Fibroblast of lung (primary cell): ENCODE measurements at places on chromosomes 4 and X.
A peak's percentile ranks its signal among the peaks of the same experiment; 100 is the strongest.

DNA sequence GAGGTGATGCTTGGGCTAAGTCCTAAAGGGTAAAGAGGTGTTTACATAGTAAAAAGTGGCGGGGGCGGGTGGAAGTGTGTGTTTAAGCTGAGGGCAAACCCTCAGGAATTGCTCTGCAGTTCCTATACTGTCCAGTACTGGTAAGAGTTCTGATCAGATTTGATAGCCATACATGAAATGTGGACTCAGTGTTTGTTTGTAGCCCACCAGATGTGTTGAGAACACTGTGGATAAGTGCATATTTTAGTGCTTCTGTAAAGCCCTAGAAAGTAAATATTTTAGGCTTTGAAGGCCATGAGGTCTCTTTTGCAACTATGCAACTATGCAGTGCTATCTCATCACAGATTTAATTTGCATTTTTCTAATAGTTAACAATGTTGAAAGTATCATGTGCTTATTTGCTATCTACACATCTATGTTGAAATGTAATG is 80.7 kb upstream of the EOLA2 start:
- peak; percentile 50 for DNase-seq

GRCh38 chr4:58809366-58809765 is 1699.2 kb upstream of the IGFBP7 start:
- DNase-seq: no peak

- DNase-seq: peak; percentile 20
Observed at GRCh38 chr4:77600521-77601451, 4.8 kb upstream of the CXCL13 start.

DNA sequence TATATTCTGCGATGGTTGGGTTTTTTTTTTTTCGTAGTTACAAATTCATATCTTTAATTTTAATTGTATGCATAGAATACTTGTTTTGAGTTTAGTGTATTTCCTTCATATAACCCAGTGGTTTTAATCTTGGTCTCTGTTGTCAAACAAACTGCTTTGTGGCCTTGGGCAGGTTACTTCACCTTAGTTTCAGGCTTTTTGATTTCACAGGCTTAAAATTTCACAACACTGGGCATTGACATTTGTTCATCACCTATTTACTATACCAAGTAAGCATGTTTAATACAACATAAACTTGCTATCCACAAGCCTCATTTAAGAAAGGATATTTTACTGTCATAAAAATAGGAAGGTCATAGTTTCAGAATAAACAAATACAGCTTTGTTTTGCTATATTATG is 14.7 kb downstream of the RAPGEF2 start:
- DNase-seq: no peak

- no peak for DNase-seq
Observed at GRCh38 chrX:56817179-56817578, 88.1 kb downstream of the NBDY start.

GRCh38 chrX:65706041-65706828 is 38.8 kb downstream of the MSN start:
- DNase-seq: peak; percentile 81

- no peak for DNase-seq
Observed at GRCh38 chr4:150828159-150828558, 186.9 kb downstream of the LRBA start.

DNA sequence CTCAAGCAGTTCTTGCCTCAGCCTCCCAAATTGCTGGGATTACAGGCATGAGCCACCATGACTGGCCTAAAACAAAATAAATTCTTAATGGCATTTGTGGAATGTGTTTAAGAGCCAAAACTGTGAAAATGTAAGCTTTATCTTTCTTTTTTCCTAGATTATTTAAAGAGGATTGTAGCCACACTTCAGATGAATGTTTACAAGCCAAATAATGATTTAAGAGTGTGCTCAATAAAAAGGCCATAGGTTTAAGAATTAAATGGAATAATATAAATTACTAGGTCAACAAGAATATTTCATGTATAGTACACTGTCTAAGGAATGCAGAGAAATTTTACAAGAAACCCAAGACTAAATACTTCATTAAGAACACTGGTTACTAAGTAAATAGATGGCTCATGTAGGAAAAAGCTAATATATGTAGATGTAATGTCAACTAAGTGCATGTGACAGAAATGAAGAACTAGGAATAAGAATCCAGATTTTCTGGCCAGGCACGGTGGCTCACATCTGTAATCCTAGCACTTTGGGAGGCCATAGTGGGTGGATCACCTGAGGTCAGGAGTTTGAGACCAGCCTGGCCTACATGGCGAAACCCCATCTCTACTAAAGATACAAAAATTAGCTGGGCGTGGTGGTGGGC is 21.3 kb upstream of the UGDH start:
- DNase-seq: no peak

- DNase-seq: no peak
Observed at GRCh38 chr4:47713129-47713834, 124.6 kb downstream of the CORIN start.

- no peak for DNase-seq
Observed at GRCh38 chr4:137614491-137614890, 82.2 kb upstream of the PCDH18 start.

DNA sequence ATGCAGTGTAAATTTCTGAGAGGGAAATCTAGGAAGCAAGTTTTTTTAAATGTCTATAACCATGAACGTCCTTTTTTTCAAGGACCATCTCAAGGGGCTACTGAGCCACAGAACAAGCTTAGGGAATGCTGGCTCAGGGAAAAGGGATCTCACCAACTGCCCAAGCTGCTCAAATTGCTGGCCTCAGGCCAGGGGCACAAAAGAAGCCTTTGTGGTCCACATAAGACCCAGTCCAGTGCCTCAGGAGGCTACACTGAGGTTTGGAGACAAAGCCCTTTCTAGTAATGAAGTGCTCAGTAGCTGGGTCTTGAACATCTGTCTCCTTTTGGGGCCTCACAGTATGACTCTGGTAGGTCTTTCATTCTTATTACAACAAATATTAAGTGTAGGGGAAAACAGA is 305.5 kb downstream of the RAB28 start:
- DNase-seq: no peak

GRCh38 chr4:88989990-88990389 is 67.0 kb downstream of the FAM13A start:
- peak; percentile 49 for DNase-seq

GRCh38 chrX:9562851-9563250 is 98.0 kb downstream of the TBL1X start:
- DNase-seq: peak; percentile 94

GRCh38 chrX:29671421-29671820 is 543.9 kb upstream of the MAGEB2 start:
- peak; percentile 35 for DNase-seq

- no peak for DNase-seq
Observed at GRCh38 chrX:124476562-124476961, 130.2 kb downstream of the SH2D1A start.

DNA sequence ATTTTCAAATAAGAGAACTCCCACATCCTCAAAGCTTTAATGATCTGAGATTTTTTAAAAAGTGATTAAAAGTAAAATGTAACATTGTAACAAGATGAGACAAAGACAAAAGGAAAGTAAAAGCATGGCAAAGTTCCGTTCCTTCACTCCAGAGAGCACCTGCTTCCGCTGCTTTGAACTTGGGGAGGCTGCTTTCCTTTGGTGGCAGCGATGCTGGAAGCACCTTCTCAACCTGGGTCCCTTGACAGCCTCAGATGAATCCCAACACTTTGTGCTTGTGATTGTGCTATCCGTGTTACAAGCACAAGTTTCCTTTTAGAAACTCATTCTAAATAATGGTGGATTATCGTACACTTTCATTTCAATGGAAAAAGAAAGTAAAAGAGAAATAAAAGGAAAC is 59.7 kb downstream of the HADH start:
- no peak for DNase-seq

DNA sequence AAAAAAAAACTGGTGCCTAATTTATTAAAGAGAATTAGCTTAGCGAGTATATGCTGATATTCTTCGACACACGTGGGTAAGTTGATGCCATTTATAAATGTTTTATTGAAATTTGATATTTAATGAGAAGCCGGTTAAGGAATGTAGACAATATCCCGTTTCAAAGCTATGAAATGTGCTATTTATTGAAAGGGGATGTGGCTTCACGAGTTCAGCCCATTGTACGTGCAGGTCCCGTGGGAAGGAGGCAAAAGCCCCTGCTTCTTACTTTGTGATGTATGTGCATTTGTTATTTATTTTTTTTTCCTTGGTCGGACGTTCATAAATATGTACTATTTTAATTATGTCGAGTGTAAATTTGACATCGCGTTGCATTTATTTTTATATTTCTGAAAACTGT is 20.2 kb downstream of the SHOX start:
- DNase-seq: no peak

- DNase-seq: peak; percentile 98
Observed at GRCh38 chr4:141275834-141276233, 55.1 kb downstream of the ZNF330 start.

GRCh38 chr4:141739636-141740035 is 103.3 kb downstream of the IL15 start:
- no peak for DNase-seq

GRCh38 chr4:68074397-68074796 is 55.3 kb downstream of the TMPRSS11F start:
- no peak for DNase-seq

- no peak for DNase-seq
Observed at GRCh38 chrX:69298466-69299140, 133.3 kb upstream of the PJA1 start.

DNA sequence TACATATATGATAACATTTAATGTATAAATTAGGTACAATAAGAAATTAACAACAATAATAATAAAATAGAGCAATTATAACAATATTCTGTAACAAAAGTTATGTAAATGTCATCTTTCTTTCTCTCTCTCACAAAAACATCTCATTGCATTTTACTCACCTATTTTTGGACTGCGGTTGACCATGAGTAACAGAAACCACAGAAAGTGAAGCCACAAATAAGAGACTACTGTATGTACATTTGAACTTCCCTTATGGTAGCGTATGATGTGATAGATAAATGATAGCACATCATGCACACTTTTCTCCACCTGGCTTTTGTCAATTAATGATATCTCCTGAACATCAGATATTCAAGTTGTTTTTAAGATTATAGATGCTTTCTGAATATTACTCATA is 80.5 kb downstream of the HNRNPD start:
- DNase-seq: no peak

DNA sequence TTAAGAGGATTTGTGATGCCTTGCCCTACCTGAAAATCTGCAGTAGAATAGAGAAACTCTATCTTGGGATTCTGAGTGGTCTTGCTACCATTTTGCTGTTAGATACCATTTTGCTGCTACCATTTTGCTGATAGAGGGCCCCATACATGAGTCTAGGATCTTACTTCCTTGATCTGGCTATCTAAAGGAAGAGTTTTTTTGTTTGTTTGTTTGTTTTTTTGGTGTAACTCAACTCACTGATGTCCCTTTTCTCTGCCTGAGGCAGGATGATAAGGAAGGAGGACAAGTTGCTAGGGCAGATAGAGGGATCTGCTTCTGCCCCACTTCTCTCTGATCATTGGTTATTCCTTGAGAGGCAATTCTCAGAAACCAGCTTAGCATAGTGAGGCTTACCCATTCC is 31.0 kb downstream of the XK start:
- no peak for DNase-seq

- DNase-seq: no peak
Observed at GRCh38 chrX:41329101-41329500, 4.9 kb upstream of the DDX3X start.

- DNase-seq: no peak
Observed at GRCh38 chr4:54730581-54730980, 72.8 kb downstream of the KIT start.

DNA sequence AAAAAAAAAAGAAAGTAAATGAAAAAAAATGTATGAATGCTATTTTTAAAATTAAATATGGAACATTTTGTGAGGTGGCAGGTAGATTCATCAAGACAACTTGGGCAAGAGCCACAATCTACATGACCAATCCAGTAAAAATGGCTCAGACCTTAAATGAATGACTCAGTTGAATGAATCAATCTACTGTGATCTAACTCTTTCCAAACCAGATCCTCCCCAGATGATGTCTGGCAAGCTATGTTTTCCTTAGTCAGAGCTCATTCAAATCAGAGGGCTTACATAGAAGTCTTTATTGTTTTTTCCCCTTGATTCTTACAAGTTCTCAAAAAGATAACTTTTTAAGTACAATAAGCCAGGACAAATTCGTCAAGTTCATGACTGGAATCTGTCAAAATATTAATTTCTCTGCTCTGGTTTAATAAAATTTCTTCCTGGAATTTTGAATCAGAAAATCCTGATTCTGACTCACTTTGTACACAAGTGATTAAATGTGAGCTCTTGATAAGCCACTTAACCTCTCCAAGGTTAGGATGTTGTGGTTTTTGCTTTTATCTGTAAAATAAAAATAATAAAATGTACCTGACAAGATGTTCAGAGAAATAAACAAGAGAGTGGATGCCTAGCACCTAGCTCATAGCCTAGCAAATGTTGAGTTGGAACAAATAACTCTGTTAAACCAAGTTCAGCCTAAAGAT is 105.6 kb upstream of the SMIM31 start:
- peak; percentile 95 for DNase-seq

GRCh38 chr4:127548990-127549925 is 83.5 kb upstream of the INTU start:
- DNase-seq: peak; percentile 8

GRCh38 chrX:109974906-109975655 is 27.8 kb upstream of the TMEM164 start:
- DNase-seq: peak; percentile 23

DNA sequence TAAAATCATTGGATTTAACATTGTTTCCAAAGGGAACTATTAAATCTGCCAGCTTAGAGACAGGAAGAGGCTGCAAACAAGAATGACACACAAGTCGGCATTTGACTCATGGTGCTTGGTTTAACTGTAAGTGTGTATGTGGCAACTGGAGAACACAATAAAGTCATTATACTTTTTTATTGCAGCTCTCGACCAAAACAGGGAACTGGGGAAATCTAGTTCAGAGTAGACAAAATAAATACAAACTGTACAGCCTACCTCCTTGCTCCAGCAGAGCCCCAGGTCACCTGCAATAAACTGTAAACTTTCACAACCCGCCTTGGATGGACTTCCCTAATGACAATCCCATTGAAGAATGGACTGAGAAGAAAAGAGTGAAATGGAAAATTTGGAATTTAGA is 24.0 kb downstream of the NPY5R start:
- no peak for DNase-seq

- no peak for DNase-seq
Observed at GRCh38 chrX:118329175-118329574, 16.7 kb upstream of the WDR44 start.

GRCh38 chr4:28973587-28974350 is 1746.4 kb upstream of the PCDH7 start:
- DNase-seq: peak; percentile 25

GRCh38 chrX:126485409-126485808 is 67.2 kb downstream of the DCAF12L1 start:
- no peak for DNase-seq

- DNase-seq: peak; percentile 73
Observed at GRCh38 chrX:70434352-70434866, 10.2 kb upstream of the DLG3 start.

- DNase-seq: no peak
Observed at GRCh38 chr4:172709376-172709775, 459.2 kb upstream of the GALNT7 start.
